Left renal cortex interstitium (tissue), 4 donors: ENCODE measurements at places on chromosomes 4 and X. TPM values are rescaled to one million over a fixed set of nuclear protein-coding genes. Genes with fewer than 3 reads are reported as not detected.
A peak's percentile ranks its signal among the peaks of the same experiment; 100 is the strongest.

DNA sequence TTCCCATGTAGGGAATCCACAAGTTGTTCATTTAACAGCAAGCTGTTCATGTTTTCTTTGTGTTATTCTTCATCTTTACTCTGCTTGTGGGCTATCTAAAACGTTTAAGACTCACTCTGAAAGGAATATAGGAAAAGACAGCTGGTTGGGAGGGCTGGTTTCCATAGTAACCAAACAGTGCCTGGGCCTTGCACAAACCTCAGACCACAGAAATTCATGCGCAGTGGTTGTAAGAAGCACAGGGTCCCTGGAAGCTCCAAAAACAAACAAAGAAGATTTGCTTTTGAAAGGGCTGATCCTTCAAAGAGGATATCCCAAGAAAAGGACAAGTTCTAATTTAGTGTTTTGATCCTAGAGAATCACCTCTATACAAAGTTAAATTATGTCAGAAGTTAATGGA lies 7.8 kb downstream of the SERTM2 start:
- DNase-seq = no peak

DNA sequence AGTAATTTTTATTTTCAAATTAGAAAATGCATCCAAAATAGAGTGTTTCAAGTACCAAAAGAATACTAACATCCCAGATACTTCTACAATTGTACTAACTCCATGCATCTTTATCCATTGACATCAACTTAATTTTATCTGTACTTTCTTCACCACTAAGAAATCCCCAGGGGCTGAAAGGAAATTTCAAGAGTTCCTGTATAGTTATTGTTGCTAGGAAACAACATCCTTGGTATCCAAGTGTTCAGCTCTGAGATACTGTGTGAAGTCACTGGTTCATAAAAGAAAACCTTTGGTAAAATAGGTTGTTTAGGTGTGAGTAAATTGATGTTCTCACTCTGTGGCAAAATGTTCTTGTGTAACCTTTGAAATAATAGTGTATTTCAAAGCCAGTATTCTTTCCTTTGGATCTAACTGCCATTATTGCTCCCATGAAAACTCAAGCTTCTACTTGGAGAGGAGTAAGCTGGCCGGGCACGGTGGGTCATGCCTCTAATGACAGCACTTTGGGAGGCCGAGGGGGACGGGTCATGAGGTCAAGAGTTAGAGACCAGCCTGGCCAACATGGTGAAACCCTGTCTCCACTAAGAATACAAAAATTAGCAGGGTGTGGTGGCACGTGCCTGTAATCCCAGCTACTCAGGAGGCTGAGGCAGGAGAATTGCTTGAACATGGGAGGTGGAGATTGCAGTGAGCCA lies 72.9 kb downstream of the COMMD8 start:
- DNase-seq = no peak

DNA sequence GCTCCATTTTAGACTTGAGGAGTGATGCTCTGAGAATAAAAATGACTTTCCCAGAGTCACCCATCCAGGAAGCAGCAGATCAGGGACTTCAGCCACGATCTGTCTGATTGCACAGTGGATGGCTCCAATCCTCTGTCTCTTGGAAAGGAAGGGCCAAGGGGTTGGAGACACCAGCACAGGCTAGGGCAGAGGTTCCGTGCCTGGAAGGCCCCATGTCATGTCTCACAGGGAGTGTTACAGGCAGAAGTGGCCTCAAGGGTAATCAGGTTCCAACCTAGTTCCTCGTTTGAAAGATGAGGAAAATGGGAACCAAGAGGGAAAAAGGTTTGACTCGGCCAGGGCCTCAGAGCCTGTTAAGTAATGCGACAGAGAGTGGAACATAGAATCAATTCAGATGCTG lies 160.0 kb downstream of the EFNB1 start:
- DNase-seq = no peak

- peak; percentile 34 for DNase-seq
Observed at GRCh38 chr4:72302981-72303704, 265.9 kb downstream of the ADAMTS3 start.

The DCUN1D4 gene
- 49.1 TPM for polyA plus RNA-seq
